Occipital lobe (tissue), 3 donors: ENCODE measurements at places on chromosomes 1 and 21.

DNA sequence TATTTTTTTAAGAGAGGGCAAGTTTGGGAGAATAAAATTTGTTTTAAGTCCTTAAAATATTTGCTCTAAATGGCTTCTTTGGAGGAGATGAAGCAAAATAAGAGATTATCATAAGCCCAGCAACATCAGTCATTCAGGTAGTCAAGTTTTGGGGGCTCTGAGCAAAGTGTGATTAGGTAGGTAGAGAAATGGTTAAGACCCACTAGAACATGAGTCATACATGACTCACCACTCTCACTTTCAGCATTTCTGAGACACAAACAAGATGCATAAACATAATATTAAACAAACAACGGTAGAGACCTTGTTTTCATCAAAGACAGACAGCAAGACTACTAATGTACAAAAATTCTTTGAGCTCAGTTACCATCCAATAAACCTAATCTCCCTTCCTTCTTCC is 272.2 kb downstream of the LMO4 start:
- no peak for DNase-seq

DNA sequence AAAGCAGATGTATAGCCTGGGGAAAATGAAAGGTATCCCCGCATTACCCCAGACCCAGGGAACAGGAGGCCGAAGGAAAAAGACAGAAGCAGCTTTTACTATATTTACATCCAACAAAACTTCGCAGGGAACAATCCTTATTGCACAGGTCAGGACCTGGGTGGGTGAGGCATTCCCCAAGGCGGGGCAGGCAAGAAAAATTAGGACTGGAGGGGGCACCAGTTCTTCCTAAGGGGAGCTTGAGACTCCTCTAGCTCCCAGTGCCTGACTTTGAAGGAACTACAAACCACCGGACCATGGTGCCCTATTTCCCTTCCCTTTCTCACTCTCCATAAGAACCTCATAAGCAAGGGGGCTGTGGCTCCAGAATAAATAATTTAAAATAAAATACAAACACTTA is 6.7 kb upstream of the GATAD2B start:
- no peak for DNase-seq

DNA sequence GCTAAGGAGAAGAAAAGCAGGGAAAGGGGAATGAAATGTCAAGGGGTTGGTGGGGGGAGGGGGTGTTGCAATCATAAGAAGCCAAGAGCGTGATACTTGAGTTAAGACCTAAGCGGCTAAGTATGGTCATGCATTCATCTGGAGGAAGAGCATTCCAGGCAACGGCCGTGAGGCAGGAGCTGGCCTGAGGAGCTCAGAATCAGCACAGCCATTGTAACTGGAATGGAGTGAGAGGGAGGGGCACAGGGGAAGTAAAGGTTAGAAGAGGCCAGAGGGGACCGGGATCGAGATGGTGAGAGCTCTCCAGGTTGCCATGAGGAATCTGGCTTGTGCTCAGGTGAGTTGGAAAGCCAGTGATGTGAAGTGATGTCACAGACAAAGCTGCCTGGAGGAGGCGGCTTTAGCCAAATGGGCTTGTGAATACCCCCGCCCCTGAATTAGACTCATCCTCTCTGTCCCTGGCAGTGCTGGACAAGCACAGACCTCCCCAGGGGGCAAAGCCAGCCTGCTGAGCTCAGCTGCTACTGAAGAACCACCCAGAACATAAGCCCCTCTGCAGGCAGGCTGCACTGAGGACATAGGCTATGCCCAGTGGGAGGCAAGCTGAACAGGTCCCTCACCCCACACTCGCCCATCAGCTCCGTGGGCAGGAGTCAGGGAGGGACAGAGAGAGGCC is 61.1 kb upstream of the LAPTM5 start:
- DNase-seq, result no peak

DNA sequence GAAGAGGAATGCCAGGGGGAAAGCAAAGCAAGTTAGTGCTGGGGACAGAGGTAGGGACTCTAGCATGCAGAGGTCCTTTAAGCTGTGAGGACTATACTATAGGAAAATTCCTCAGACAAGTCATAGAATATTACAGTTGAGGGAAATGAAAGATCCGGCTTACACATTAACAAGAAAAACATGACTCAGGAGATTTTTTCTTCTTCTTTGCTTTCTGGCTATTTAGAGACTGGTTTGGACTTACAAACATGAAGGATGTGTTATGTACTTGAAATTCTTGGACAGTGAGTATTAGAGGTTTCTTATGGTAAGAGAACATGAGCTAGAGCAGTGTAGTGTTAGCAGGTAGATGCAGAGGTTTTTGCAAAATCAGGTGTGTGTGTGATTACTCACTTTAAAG is 24.9 kb downstream of the USP25 start:
- DNase-seq, result no peak

DNA sequence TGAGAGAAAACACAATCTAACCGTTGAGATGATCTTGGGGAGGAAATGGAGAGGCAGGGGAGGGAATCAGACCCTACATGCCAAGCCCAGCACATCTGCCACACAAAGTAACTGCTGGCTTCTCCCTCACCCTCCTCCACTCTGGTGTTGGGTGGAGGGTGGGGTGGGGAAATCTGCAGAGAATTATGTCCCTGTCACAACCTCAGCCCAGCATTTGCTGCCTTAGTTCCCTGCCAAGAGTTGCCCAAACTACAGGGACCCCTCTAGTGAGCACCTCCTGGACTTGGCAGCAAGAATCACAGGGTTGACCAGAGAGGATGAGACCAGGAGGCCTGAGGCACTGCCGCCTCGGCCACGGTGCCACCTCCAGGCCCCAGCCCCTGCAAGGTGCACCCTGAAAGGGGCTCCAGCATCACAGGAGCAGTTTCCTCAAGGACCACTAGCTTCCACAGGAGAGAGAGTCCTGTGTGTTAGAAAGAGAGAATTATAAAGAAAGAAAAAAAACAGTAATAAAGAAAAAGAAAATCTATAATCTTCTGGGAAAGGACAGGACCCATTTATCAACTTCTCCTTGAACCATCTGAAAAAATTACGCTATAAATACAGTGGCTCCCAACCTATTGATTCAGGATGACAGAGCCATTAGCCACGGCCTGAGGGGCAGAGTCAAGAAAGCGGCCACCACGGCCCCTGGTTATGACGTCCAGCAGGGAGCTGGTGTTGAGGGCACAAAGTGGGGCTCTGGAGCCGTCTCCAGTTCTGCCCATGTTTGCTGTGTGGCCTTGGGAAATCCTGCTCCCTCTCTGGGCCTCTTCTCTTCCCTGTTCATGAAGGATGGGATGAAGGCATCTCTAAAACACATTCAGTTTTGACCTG is 451.7 kb downstream of the MATN1 start:
- no peak for DNase-seq

GRCh38 chr21:36419241-36419640 is 34.0 kb downstream of the CHAF1B start:
- DNase-seq, result no peak

DNA sequence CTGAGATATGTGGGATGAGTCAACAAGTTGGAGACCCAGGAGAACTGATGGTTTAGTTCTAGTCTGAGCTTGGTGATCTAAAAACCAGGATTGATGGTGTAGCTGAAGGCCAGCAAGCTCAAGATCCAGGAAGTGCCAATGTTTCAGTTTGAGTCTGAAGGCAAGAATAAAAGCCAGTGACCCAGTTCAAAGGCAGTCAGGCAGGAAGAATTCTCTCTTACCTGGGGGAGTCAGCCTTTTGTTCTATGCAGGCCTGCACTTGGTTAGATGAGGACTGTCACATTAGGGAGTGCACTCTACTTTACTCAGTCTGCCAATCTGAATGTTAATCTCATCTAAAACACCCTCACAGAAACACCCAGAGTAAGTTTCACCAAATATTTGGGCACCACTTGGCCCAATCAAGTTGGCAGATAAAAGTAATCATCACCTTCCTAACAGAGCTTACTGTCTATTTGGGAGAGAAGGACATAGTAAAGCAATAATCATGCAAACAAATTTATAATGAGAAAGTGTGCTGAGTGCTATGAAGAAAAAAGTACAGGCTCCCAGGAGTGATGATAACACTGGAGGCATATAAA is 63.4 kb downstream of the TSEN15 start:
- no peak for DNase-seq

DNA sequence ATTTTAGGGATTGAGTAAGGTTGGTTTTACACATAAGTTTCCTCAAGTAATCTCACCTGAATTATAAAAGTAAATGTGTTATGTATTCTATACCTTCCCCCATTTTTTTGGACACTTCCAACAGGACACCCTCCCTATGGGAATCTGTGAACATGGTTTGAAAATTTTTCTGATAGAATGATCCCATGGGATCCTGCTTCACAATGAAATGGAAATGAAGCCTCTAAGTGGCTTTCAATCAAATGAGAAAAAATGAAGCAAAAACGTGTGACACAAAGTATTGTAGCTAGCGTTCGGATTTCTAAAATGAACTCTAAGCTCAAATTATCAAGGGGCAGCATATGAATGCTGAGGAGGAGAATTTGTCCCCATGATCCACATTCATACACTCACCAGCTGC is 1006.8 kb downstream of the ADGRL2 start:
- DNase-seq, result no peak

GRCh38 chr1:31669433-31669785 is 24.7 kb upstream of the PEF1 start:
- no peak for DNase-seq

GRCh38 chr1:19452221-19452663 is 33.1 kb downstream of the CAPZB start:
- no peak for DNase-seq

DNA sequence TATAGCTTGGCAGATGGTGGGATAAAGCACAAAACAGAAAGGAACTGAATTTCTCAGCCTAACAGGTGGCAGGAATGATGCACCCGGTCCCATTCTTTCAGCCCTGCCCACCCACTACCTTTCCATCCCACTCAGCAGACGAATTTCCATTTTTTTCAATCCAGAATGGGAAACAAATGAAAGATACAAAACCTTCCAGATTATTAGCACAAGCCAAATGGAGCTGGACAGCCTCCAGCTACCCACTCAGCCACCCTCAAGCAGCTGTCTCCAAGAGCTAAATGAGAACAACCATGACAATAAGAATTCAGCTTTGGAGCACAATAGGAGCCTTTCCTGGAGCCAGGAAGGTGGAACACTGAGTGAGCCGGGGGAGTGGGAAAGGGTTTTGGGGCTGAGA is 96.3 kb upstream of the ST6GALNAC5 start:
- DNase-seq, result peak; percentile 38

GRCh38 chr1:32247983-32248889 is 1.2 kb downstream of the FAM167B start:
- peak; percentile 31 for DNase-seq

GRCh38 chr1:59223198-59223597 is 73.7 kb upstream of the FGGY start:
- DNase-seq, result no peak

GRCh38 chr1:216926720-216927510 is 203.7 kb upstream of the ESRRG start:
- DNase-seq, result no peak

DNA sequence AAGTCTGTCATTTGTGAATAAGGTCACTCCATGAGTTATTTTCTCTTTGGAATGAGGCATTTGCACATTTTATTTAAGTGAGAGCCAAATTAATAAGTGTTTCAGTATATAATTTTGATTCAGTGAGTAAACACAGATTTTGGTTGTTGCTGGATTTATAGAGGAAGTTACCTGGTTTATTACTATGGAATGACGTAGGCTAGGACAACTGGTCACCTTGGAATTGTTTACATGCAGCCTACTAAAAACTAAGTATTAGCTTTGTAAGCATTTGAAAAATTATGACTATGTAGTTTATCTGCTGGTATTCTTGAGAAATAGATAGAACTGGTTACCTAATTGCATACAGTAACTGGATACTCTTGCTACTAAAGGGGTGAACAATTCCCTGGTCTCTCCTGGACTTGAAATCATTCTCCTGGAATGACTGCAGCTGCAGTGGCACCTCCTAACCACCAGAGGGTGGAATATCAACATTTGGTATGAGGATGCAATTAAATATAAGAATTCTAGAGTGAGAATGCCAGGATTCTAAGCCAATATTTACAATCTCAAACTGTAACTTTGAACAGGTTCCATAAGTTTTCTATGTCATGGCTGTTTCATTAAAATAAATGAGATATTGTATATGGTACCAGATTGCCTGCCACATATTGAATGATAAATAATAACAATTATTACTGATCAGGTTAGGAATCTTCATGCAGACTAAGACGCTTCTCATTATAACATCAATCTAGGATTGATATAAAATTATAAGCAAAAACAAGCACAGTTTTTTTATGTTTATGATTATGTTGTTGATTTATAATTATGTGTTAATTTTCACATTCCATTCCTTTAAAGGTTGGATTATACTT is 3.5 kb upstream of the KRTAP27-1 start:
- no peak for DNase-seq

DNA sequence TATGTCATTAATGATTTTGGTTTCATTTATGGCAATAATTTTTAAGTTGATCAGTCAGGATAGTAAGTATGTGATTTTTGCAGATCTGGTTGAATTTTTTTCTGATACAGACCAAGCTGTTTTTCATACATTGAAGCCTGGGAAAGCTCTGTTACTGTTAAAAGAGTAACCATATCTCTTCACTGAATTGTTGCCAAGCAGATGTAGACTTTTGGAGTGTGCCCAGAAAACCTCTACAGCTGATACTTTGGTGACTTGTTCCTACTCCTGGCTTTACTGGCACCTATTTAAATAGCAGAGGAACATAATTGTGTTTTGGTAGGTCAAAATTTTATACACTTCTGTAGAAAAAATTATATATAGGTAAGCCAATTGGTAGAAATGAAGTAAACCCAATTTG is 49.4 kb downstream of the NFIA start:
- no peak for DNase-seq

GRCh38 chr1:151641229-151641628 is 29.4 kb downstream of the SNX27 start:
- no peak for DNase-seq

DNA sequence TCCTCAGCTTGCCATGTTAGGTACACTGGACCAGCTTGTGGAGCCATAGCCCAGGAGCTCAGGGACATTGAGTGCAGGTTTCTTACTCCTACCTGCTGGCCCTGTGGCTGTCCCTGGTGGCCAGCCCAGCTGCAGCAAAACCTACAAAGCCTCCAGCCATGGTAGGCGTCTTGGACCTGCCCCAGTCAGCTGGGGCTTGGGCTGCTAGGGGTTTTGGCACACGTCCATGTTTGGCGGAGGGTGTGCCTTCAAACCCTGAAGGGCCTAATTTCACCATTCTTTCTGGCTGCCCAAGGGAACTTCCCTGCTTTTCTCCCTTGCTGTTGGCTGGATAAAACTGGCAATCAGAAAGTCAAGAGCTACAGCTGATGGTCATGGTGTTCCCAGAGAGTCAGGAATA is 25.4 kb downstream of the HMGCS2 start:
- DNase-seq, result no peak

- no peak for DNase-seq
These were observed 451.1 kb downstream of the RWDD3 start for GRCh38 chr1:95685081-95685480.

GRCh38 chr1:23555270-23555985 is 3.9 kb downstream of the ID3 start:
- no peak for DNase-seq
